ENCODE measurements at places on chromosomes 5 and 9.

DNA sequence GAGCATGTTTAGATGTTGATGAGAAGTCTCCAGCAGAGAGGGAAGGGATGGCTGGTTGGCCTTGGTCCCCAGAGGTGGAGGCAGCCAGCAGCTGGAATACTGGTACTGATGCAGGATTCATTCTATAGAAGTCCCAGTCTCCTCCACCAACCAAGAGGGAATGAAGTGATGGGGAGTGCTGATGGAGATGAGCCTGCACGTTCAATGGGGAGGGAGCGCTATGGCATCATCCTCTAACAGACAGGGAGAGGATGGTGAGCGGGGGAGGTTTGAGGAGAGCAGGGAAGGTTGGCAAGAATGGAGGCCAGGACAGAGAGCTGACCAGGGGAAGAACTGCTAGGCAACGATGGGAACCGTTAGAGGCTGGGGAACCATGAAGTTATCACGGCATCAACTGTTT, 159.8 kb upstream of the MVB12B start:
- DNase-seq, result no peak

- no peak for DNase-seq
Measured at GRCh38 chr9:126625329-126626126, 11.8 kb downstream of the LMX1B start.

DNA sequence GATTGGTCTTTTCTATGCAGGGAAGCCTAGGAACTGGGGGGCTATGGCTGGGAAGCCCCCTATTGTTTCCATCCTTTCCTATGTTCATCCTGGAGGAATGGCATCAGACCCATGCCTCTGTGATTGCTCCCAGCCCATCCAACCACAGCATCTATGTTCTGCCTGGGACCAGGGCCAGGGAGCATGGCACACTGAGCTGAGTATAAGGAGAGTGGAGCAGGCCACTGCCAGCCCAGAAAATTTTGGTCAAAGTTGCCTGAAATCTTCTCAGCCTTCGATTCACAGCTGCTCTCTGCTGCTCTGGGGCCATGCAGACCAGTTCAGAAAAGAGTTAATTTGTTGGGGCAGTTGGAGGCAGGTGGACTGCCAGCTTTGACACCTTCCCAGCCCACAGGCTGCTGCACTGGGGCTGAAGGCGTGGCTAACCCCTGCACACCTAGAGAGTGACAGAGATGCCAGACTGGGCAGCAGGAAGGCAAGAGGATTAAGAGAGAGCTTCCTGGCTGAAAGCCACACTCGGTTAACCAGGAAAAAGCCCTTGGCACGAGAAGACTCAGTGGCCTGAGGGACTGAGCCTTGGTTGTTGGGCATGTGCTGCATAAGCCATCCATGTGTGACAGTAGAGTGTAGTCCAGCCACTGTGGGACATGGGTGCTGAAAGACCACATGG, 12.1 kb downstream of the TGFBI start:
- DNase-seq, result no peak

GRCh38 chr5:149724130-149724840, 5.8 kb upstream of the PPARGC1B start:
- no peak for DNase-seq
